CD4-positive, alpha-beta T cell treated with Interleukin-15 for 4 hours (primary cell): ENCODE measurements at places on chromosomes 2 and 18.

GRCh38 chr2:119265693-119266066 lies 42.0 kb downstream of the STEAP3 start:
- DNase-seq, result no peak

DNA sequence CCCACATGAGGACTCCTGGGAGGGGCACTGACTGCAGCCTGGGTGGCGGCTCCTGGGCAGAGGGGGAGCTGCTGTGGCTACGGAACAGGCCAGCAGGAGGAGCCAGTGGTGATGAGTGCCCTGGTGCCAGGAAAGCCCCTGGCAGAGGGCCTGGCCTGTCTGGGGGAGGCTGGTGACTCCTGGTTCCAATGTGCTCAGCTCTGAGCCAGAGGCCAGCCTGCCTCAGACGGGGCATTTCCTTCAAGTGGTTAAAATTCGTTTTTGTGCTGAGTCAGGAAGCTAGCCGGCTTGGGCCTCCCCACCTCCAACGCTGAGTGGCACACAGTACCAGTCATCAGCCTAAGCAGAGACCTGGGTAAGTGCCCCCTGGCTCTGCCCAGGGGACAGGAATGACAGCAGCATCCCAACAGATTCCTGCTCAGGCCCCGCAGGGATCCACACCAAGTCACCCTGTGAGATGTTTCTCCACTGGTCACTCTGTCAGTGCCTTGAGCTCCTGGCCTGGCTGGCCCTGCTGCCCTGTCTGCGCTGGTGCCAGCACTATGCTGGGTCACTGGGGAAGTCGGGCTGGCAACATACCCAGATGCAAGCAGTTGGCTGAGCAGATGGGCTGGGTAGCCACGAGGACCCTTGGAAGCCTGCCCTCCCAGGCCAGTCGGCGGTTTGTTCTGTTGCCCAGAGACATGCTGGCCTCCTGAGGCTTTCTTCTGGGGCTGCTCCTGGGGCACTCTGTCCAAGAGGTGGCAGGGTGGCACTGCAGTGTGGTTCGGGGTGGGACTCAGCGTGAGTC lies 7.1 kb upstream of the KLF11 start:
- DNase-seq, result peak; percentile 60

DNA sequence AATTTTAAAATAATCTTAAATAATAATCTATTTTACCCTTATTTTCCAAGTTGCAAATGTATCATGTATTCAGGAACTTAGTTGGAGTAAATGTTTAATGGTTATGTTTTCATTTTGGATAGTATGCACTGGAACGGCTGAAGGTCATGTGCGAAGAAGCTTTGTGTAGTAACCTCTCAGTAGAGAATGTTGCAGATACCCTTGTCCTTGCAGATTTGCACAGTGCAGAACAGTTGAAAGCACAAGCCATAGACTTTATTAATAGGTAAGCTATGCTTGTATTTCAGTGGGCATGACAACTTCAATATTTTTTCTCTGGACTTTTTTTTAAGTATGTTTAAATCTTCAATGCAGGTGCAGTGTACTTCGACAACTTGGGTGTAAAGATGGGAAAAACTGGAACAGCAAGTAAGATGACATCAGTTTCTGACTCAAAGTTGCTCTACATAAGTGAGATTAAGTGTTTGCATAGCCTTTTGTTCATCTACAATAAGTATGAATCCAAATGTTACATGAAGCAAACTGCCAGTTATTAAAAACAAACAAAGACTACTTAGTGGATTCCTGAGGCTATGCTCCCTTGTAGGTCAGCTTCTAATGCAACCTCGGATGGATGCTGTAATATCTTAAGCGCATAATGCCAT lies 63.1 kb downstream of the SPOPL start:
- DNase-seq, result no peak

DNA sequence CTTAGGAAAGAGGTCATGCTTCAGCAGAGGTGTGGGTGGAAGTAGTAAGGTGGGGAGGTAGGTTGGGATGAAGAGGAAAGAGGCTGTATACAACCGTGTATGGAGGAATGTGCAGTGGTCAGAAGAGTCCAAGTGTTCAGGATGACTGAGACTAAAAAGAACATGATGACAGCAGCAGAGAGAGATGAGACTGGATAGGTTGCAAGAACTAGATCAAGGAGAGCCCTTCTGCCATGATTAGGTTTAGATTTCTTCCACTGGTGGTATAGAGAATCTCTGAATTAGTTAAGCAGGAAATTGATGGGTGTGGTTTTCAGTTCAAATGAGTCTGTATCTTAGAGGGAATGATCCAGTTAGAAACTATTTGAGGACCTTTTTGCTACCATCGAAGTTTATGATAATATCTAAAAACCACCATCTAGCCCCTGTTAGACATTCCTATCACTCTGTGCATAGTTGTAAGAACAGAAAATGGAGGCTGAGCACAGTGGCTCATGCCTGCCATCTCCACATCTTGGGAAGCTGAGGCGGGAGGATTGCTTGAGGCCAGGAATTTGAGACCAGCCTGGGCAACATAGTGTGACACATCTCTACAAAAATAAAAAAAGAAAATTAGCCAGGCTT lies 221.0 kb downstream of the LTBP1 start:
- no peak for DNase-seq

DNA sequence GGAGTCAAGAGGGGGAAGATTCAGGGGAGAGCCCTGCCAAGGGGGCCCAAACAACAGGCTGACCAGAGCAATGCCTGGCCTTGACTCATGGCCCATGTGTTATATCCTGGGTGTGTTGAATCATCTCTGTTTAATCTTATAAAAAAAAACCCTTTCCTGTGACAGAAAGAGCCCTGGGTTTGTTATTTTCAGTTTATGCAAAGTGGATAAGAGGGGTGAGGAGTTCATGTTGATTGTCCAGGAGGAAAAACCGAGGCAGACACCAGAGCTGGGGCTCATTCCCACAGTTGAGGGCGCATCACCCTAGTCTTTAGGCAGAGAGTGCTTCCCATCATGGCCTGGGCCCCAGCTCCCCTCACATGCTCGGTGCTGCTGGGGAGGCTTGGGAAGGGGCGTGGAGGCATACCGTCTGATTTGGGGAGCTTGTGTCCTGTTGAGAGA lies 30.9 kb upstream of the IL37 start:
- DNase-seq, result no peak

DNA sequence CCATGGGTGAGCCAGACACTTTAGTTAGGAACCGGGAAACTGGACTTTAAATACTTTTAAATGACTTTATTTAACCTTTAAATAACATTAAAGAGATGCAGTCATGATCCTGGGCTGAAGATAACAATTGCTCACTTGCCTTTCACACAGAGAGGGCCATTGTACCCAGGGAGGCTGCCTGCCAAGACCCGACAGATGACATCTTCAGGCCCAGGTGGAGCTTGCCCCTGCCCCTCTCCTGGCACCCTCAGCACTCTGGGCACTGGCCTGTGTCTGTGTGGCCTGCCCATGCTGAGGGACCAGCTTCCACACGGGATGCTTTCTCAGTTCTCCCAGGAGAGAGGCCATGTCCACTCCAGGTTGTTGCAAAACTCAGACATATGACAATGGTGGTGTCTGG lies 216.4 kb upstream of the MYT1L start:
- no peak for DNase-seq
